ENCODE measurements at places on chromosomes 3 and 15.

- DNase-seq, result no peak
Observed at GRCh38 chr3:186137051-186137685, 28.3 kb upstream of the ETV5 start.

GRCh38 chr15:34461730-34462129 is 24.1 kb upstream of the GOLGA8A start:
- DNase-seq, result no peak

- no peak for DNase-seq
Observed at GRCh38 chr3:155370198-155370597, 76.7 kb upstream of the STRIT1 start.

- DNase-seq, result no peak
Observed at GRCh38 chr15:90982135-90982534, 12.2 kb downstream of the PRC1 start.

DNA sequence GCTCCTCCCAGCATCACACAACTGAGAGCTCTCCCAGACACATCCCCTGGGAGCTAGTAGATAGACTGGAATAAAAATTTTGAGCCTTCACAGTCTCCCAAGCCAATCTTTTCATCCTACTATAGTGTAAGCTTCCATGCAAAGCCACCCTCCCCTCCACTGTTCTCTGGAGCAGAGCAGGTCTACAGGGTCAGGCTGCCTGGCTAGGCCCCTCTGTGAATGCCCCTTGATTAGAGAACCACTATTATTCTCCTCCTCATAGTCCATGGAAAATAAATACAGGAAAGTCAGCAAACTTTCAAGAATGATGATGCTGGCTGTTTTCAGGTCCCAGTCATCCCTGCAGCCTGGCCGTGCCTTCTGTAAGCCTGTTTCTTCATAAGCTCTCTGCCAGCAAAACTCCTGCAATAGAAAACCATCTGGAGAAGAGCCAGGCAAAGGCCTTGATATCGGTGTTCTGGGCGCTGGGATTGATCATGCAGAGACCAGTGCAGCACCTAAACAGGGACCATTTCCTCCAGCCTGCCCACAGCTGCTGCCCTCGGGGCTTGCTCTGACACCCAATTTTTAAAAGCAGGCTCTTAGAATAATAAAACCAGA is 51.7 kb downstream of the CRYGS start:
- DNase-seq, result no peak

GRCh38 chr15:48674876-48675275 is 29.4 kb upstream of the FBN1 start:
- no peak for DNase-seq

GRCh38 chr3:13173186-13173585 is 100.0 kb upstream of the IQSEC1 start:
- no peak for DNase-seq

DNA sequence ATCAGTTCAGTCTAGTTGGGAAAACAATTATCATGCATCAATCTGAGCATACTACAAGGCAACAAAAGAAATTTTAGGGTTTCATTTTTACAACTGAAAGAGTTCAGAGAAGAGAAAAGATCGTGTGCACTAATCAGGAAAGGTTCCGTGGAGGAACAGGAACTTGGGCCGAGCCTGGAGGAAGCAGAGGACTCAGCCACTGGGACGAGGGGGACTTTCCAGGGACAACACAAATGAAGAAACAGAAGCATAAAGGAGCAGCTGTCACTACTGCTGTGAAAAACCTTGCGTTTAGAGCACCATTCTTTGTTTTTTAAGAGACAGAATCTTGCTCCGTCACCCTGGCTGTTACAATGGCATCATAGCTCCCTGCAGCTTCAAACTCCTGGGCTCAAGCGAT is 60.5 kb downstream of the MYO1E start:
- no peak for DNase-seq

GRCh38 chr3:35651851-35652250 is 12.5 kb downstream of the ARPP21 start:
- DNase-seq, result no peak

DNA sequence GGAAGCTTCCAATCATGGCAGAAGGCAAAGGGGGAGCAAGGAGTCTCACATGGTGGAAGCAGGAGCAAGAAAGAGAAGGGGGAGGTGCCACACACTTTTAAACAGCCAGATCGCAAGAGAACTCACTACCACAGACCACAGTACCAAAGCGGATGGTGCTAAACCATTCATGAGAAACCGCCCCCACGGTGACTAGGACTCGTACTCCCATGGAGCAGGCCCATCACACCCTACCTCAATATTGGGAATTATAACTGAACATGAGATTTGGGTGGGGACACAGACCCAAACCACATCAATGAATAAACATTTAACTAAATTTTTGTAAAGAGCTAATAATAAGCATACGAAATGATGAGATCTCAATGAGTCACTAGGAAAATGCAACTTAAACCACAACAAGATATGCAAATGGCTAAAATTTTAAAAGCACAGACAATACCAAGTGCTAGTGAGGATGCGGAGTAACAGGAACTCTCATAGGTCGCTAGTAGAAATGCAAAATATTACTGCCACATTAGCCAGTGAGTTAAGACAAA is 10.0 kb downstream of the MRPS25 start:
- no peak for DNase-seq

- DNase-seq, result no peak
Observed at GRCh38 chr3:182740710-182741109, 52.6 kb upstream of the ATP11B start.

DNA sequence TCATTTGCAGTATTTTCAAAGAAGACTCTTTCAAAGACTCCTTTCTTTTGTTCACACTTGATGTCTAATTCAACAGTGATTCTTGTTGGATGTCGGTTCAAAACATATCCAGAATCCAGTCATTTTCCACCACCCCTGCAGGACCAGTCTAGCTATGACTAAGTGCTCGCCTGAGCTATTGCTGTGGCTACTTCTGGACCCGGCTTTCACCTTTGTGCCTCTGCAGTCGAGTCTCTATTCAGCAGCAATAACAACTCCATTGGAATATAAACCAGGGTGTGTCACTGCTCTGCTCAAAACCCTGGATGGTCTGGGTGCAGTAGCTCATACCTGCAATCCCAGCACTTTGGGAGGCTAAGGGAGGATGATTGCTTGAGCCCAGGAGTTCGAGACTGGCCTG is 55.0 kb downstream of the PRICKLE2 start:
- no peak for DNase-seq

- no peak for DNase-seq
Observed at GRCh38 chr3:126988451-126989021, 5.6 kb downstream of the PLXNA1 start.

GRCh38 chr3:880371-880770 is 212.5 kb upstream of the CNTN6 start:
- no peak for DNase-seq
